GOT3 (cell line): ENCODE measurements at places on chromosomes 1 and 21.
A peak's percentile ranks its signal among the peaks of the same experiment; 100 is the strongest.

GRCh38 chr1:66298464-66298863 is 235.5 kb upstream of the SGIP1 start:
- DNase-seq = no peak

GRCh38 chr1:204263254-204263910 is 49.6 kb upstream of the GOLT1A start:
- DNase-seq = no peak

- DNase-seq = no peak
These were observed 406 bp downstream of the HTR1D start for GRCh38 chr1:23216771-23217420.

DNA sequence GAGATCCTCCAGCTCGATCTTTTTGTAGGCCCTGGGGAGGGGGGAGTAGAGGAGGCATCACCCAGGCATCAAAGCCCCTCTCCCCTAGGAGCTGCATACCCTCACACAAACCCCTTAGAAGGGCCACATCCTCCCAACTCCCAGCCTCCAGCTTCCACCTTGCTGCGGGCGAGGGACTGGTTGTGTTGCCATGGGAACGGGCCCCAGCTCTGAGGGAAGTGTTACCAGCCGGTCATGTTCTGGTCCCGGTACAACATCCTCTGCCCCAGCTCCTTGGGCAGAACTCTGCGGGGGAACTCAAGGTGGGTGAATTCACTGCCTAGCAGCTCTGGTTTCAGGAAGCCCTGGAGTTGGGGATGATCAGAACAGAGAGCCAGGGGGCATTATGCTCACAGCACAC is 4.1 kb downstream of the PPM1J start:
- no peak for DNase-seq

GRCh38 chr1:111961016-111961415 is 28.5 kb downstream of the KCND3 start:
- DNase-seq = no peak

- DNase-seq = no peak
These were observed 37.5 kb upstream of the PLA2G2C start for GRCh38 chr1:20223551-20224419.

GRCh38 chr1:197984289-197984688 is 67.1 kb downstream of the LHX9 start:
- no peak for DNase-seq

DNA sequence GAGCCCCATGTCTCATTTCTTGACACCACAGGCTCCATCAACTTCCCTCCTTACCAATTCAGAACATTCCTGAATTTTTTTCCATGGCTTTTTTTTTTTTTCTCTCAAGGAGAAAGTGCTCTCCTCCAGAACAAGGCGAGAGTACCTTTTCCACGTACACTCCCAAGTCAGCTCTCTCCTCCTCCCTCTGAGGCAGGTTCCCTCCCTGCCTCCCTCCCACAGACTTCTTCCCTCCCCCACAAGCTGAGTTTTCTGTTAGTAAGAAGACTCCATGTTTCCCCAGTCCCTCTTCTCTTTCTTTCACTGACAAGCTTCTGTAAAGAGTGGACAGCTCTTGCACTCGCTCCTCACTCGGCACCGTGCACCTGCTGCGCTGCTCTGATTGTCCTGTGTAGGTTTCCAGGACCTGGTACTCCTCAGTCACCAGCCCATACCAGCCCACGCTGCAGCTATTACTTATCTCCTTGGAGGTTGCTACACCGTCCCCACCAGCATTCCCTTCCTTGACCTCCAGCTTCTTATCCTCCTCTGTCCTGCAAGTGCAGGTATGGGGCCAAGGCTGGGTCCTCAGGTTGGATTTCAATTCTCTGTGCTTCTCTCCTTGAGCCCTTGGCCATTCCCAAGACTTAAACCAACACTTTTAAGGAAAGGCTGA is 3.8 kb downstream of the TRAF5 start:
- no peak for DNase-seq

- no peak for DNase-seq
These were observed 4.7 kb downstream of the S100A2 start for GRCh38 chr1:153560771-153561465.

- no peak for DNase-seq
These were observed 53.7 kb downstream of the KCNJ6 start for GRCh38 chr21:37862536-37862935.

- DNase-seq = peak; percentile 82
These were observed 94.7 kb downstream of the PPIAL4G start for GRCh38 chr1:148388260-148389026.

GRCh38 chr1:54582566-54583306 is 34.7 kb downstream of the ACOT11 start:
- no peak for DNase-seq
